ENCODE measurements at places on chromosomes 16 and 17. TPM values are rescaled to one million over a fixed set of nuclear protein-coding genes. Genes with fewer than 3 reads are reported as not detected.

DNA sequence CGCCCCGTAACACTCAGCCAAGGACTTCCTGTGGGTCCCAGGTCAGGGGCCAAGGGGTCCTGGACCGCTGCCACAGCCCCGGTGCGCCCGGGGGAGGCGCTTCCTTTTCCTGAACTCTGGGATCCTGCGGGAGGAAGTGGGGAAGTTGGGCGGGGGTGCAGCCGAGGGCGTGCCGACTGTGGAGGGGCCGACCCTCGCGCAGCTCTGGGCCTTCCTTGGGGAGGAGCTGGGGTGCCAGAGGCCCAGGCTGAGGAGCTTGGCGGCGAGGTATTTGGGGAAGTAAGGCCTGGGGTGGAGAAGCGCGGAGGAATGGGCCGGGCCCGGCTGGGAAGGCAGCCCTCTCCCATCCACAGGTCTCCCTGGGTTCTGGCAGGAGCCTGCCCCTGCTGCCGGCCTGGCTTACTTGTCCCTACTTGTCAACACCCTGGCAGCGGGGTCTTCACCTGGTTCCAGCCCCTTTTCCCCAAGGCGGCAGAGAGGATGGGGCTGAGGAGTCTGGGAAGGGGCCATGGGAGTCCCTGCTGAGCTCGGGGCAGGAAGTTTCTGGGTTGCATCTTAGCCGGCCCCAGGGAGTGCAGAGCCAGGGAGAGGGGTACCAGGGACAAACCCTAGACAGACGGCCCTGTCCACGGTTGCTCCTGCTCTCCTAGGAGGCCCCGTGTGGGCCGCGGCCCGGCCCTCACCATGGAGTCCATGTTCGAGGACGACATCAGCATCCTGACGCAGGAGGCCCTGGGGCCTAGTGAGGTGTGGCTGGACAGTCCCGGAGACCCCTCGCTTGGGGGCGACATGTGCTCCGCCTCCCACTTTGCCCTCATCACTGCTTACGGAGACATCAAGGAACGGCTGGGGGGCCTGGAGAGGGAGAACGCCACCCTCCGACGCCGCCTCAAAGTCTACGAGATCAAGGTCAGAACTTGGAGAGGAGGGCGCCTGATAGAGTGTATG, 1.7 kb downstream of the TBKBP1 start:
- peak; percentile 62 for DNase-seq

GRCh38 chr17:22233382-22233781, 541.1 kb downstream of the KCNJ18 start:
- DNase-seq, result no peak

The SLC16A6 gene
- total RNA-seq, result 2.7 TPM

The MT1G gene
- not detected for total RNA-seq

DNA sequence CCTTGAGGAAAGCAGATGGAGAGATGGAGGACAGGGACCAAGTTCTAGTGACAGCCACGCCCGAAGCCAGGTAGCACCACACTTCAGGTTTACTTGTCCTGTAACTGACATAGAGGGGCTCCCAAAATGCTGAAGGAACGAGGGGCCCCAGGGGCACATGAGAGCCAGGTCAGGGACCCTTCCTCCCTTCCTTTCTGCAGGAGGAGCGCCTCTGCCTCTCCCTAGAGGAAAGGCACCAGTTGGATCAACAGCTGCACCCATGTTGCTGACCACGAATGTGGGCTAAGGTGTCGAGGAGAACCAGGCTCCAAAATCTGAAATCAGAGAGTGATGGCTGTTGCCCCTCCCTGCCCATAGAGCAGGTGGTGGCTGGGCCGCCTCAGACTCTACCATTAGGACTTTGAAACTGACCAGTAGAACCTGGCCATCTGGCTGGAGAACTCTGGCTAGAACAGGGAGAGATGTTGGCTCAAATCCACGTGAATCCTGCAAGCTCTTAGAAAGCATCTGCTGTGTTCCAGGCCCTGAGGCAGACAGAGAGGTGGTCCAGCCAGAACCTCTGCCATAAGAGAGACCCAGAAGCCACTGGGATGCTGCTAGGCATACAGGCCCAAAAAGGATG, 218.8 kb downstream of the KATNIP start:
- DNase-seq, result no peak
